ENCODE measurements at places on chromosomes 3 and 15.
A peak's percentile ranks its signal among the peaks of the same experiment; 100 is the strongest.

DNA sequence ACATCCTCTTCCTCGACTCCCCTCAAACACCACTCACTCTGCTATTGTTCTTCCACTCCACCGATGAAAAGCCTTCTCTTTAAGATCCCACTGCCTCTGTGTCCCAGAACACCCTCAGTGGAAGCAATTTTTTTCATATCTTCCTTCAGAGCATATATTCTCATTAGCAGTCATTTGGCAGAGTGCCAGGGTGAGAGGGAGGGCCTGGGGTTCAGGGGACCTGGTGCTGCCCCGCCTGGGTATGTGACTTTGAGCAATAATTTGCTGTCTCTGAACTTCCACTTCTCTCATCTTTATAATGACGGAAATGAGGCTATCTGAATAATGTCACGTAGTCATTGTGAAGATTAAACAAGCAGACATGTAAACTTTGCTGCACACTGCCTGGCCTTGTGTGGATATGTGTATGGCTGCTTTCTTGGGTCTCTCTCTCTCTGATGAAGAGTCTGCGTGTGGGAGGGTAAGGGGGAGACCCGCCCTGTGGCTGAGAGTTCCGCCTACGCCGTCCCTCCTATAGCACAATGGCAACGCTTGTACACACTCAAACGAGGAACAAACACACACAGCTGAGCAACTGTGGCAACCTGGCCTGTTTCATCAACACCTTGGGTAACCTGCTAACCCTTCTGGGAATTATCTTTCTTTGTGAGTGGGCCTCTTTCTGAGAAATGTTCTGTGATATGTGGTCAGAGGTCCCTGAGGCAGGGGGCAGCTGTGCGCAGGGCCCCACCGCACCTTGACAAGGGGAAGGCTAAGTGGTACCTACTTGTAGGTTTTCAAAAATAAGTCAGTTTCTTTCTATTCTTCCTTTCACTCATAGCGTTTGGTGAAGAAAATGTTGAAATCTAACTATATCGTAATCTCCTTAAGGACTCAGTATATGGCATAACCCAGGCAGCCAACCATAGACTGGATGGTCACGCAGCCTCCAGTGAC, 369.8 kb downstream of the SV2B start:
- no peak for DNase-seq

DNA sequence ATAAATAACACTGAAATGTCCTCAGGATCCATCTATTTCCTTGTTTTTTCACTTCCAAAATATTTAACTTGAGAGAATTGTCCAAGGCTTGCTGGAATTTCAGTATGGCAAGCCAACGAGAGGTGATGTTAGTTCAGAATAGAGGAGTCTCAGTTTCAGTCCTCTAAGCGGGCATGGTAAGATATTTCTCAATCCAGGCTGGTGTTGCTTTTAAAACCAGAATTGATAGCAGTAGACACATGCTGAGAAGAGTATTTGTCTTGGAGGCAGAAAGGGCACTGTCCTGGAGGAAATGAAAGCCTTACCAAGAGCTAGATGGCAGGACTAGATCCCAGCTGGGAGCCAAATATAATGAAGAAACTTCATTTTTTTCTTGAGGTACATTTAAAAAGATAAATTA, 23.1 kb downstream of the PHLDB2 start:
- no peak for DNase-seq

DNA sequence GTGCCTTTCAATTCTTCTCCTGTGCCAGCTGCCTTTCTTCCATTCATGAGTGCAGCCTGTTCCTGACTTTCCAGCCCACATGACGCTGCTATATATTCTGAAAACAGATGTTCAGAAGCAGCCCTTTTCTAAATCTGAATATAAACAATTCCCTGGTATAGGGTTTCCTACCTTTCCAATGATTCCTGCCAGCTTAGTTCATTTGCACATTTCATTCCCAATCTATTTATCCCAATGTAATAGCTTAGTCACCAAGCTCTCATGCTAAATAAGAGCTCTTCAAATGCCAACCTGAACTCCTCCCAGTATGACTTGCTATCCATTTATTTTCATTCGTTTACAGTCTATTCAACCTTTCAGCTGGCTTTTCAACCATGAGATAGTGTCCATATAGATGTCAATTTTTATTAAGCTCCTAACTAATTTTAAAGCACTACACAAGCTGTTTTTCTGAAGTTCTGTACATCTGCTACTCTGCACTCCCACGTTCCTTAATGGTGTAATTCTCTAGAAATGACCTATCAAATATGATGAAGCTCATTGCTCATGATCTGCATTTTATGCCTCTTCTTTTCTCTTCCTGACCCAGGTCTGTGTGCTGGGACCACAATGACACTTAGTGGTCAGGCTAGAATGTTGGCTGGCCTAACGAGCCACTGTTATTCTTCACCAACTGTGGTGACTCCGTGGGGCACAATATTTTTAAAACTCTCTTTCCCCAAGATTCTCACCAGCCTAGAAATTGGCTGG, 605.0 kb upstream of the TBL1XR1 start:
- no peak for DNase-seq

DNA sequence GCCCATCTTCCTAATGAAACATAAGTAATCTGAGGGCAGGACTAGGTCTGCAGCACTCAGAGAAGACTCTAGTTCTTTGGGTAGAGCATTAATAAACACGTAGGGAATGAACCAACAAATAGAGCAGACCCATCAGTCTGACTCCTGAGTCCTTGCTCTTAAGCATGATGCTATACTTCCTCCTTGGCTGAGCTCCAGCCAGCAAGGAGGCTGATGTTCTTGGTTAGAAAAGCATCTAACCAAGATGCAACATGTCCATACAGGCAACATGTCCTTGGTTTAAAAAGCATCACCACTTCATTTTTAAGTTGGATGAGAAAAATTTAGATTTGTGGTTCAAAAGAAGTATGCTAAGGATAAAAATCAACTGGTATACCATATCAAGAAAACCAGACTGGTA, 8.5 kb upstream of the MYH15 start:
- DNase-seq, result no peak

GRCh38 chr3:56923526-56924224, 121.9 kb upstream of the ARHGEF3 start:
- no peak for DNase-seq

DNA sequence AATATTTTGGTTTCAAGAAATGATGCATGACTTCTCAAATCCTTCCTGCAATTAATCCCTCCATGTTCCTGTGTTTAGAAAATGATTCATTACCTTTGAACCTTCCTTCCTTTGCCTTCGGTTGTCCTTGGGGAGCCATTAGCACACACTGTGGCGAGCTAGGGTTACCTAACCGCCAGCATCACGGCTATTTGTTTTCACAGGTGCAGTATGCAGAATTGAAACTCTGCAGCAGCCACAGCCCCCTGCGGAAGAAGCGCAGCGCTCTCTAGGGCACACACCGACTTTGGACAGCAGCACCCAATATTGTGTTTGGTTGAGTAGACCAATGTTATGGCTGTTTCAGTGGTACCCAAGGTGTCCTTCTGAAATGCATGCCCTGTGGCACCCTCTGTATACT, 247.4 kb downstream of the MCTP2 start:
- no peak for DNase-seq

DNA sequence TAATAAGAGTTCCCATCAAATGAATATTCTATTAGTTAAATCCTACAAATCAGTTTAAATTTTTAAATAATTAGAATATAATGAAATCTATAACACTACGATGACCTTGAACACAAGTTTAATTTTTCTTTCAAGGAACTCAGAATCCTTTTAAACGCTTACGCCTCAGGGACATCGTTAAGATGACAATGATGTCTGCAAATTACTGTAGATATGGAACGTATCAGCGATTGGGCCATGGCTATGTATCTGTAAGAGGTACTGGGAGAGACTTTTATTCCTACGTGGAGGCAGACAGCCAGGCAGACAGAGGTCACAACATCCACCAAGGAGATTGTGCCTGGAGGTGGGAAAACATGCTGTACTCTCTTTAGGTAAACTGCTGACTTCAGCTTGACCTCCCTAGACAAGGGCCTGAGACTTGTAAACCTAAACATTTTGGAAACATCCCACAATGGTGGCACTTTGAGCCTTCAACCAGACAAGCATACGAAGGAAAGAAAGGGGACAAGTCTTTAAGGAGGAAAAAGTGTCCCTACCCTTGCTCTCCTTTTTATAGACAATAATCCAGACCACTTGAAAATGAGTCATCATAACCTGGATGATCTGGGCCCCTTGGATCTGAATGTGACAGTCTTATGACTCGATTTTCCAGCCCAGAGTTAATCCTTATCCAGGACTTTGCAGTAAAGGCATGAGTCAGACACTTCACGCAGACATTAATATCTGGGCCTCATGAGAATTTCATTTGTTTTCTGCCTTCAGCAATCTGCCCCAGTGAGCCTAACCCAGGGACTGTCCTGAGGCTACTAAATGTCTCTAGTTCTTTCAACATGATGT, 6.8 kb upstream of the LDHAL6B start:
- no peak for DNase-seq

DNA sequence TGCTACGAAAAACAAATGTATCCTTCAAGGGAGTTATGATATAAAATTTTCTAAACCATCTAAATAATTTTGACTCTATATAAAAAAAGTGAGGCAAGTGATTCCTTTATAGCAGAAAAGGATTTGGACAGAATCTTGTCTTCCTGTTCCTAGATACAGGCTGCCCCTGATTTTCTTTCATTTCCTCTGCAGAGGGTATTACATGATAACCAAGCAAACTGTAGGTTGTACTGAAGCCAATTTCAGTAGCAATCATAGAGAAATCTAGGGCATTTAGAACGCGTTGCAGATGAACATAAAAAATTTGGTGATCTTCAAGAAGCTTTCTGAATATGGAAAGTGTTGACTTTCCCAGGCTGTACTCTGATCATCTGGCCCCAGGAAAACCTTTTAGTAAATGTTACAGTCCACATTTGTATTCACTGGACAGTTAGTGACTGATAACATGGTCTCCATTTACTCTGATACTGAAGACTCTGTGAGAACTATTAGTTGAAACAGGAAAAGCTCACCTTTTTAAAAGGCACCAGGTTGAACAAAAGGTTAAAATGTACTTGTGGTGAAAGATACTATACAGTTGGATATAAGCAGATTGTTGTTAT, 9.1 kb upstream of the UTS2B start:
- DNase-seq, result no peak

- no peak for DNase-seq
Measured at GRCh38 chr3:69970827-69971226, 28.7 kb upstream of the SAMMSON start.

DNA sequence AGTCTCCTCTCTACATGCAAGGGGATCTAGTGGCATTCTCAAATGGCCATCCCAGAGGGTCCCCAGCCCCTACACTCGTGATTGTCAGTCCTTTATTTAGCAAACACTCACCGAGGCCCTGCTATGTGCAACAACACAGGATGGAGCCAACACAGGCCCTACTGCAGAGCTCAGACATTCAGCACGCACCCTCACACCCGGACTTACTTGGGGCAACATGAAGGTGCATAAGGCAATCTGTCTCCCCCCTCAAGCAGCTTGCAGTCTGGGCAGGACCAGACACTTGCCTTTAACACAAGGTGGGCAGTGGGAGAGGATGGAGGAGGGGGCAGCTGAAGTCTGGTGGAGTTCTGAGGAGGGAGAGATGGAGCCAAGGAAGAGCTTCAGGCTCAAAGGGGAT, 258.4 kb downstream of the XXYLT1 start:
- DNase-seq, result peak; percentile 34

- no peak for DNase-seq
Measured at GRCh38 chr3:32374788-32375595, 16.7 kb upstream of the CMTM7 start.

GRCh38 chr3:54357301-54357700, 234.9 kb downstream of the CACNA2D3 start:
- DNase-seq, result no peak

- DNase-seq, result no peak
Measured at GRCh38 chr3:169929830-169930519, 18.6 kb downstream of the SAMD7 start.

- no peak for DNase-seq
Measured at GRCh38 chr3:16146015-16146730, 28.3 kb upstream of the GALNT15 start.

DNA sequence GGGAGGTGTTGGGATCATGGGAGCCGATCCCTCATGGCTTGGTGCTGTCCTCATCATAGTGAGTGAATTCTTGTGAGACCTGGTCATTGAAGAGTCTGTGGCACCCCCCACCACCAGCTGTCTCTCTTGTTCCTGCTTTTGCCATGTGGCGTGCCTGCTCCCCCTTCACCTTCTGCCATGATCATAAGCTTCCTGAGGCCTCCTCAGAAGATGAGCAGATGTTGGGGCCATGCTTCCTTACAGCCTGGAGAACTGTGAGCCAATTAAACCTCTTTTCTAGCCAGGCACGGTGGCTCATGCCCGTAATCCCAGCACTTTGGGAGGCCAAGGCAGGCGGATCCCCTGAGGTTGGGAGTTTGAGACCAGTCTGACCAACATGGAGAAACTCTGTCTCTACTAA, 37.0 kb upstream of the CGNL1 start:
- no peak for DNase-seq

GRCh38 chr15:65146438-65146837, 12.8 kb upstream of the PDCD7 start:
- no peak for DNase-seq

DNA sequence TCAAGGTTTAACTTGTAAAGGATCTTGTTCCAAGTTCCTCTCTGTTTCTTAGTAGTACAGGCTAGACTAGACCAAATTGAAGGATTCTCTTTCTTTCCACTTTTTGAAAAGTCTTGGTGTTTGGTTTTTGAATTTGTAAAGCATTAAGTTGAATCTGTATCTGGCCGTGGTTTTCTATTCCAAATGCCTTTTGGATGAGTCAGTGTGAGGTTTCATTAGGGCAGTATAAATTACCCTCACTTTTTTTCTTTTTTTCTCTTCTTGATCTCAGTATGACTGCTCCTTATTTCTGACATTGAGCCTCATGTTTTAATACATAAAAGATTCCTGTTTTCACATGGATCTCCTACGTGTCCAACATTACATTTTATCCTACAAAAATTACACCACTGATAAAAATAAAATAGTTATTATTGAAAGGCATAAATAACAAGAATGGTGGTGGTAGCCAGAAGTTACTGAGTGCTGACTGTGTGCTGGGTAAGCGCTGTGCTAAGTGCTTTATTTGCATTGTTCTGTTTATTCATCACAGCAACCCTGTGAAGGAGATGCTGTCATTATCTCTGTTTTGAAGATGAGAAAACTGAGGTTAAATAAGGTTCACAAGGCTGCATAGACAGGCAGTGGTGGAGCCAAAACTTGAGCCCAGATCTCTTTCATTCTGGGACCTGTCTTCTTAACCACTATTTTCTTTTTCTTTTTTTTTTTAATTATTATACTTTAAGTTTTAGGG, 48.3 kb downstream of the MITF start:
- DNase-seq, result no peak

GRCh38 chr3:84960581-84960980, 1.8 kb downstream of the CADM2 start:
- DNase-seq, result no peak

GRCh38 chr15:74777769-74778598, 3.9 kb upstream of the CSK start:
- DNase-seq, result no peak

DNA sequence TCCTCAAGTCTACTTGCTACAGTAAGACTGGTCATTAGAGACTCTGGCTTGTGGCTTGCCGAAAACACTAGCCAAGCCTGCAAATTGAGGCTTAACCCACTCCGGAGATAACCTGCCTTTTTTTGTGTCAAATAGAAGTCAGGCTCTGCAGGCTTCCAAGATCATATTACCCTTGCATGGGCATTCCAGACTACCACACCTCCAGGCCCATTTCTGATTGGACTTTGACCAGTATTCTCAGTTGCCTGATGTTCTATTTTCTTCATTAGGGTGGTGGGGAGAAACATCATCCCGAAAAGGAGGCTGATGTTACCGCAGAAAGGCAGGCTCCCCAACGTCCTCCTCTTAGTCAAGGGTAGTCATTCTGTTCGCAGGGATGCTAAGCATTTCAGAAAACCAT, 68.1 kb upstream of the FOXP1 start:
- no peak for DNase-seq
